Upper lobe of right lung (tissue), 1 donor: ENCODE measurements at places on chromosomes 1 and 21.

- DNase-seq, result no peak
Measured at GRCh38 chr1:64046891-64047290, 156.5 kb upstream of the UBE2U start.

DNA sequence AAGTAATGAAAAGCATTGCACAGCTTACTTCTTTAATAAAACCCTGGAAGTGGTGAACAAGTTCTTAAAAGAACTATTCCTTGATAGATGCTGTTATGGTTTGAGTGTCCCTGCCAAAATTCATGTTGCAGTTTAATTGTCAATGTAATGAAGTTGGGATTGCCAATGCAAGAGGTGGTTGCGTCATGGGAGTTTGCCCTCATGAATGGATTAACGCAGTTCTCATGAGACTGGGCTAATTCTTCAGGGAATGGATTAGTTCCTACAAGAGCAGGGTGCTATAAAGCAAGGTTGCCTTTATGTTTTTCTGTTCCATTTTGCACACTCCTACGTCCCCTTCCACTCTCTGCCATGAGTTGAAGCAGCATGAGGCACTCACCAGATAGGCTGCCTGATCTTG lies 446.7 kb upstream of the B3GALT2 start:
- DNase-seq, result no peak

DNA sequence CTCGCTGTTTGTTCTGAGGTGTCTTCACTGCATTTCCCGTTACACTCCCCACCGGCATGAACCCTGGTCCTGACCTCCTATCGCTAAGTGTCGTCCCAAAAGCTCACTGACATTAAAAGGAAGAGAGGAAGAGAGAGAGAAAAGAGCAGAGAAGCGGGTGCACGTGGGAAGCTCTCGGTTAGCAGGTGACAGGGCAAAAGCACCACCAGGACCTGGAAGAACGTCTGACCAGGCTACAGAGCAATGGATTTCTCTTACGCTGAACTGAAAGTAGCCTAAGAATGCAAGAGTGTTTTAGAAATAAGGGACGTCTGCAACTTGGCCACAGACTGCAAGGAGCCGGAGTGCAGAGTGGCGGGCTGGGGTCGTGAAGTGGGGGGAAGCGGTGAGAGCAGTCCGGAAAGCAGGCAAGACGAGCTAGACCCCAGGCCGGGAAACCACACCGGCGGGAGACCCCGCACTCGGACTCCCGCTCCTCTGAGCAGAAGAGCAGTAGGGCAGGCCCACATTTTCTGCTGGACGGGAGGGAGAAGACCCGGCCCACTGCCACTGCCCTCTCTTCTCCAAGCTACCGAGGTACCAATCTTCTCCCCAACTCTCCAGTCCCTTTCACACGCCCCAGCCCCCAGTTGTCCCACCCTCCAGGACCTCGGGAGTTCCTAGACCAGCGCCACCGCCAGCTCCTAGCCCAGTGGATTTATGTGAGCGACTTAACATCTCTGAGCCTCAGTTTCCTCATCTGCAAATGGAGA lies 8.3 kb upstream of the MPZL1 start:
- peak; percentile 71 for DNase-seq

DNA sequence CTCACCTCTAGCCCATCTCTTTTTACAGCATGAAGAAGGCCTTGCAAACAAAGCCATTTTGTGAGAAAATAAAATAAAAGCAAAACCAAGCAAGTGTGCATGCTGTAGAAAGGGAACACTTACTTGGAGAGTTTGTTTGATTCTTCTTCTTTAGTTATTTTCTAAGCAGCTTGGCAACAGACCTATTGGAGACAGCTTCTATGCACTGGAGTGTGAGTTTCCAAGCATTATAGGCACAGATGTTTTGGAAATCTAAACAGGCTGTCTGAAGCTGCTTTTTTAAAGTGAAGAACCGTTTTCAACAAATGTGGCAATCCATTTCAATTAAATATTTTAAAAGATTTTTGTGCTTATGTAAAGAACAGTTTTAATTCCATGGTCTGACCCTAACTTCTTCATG lies 76.6 kb downstream of the NGF start:
- DNase-seq, result no peak

GRCh38 chr1:236489710-236490377 lies 33.9 kb upstream of the LGALS8 start:
- no peak for DNase-seq

- DNase-seq, result no peak
Measured at GRCh38 chr1:241666419-241666818, 14.3 kb downstream of the WDR64 start.

- no peak for DNase-seq
Measured at GRCh38 chr21:24428591-24429199, 1178.6 kb downstream of the MRPL39 start.

- DNase-seq, result no peak
Measured at GRCh38 chr1:57603696-57604095, 179.8 kb upstream of the DAB1 start.

- no peak for DNase-seq
Measured at GRCh38 chr1:93374334-93375106, 28.8 kb downstream of the DR1 start.

GRCh38 chr1:10961300-10961833 lies 51.1 kb upstream of the TARDBP start:
- no peak for DNase-seq
